Neural progenitor cell (in vitro differentiated cells): ENCODE measurements at places on chromosomes 6 and 20. TPM values are rescaled to one million over a fixed set of nuclear protein-coding genes. Genes with fewer than 3 reads are reported as not detected.

SCGN gene
- total RNA-seq = not detected in 2 replicates

GRCh38 chr6:90249458-90249857 is 47.2 kb downstream of the BACH2 start:
- no peaks in the 10 kb centered on the region for H3K27me3 ChIP-seq
- H3K4me3 ChIP-seq = no peak overlapping the region
- DNase-seq = no peak
- no peaks in the 10 kb centered on the region for H3K36me3 ChIP-seq
- no peaks in the 10 kb centered on the region for H3K4me1 ChIP-seq
- H3K27ac ChIP-seq = no peak overlapping the region

DNA sequence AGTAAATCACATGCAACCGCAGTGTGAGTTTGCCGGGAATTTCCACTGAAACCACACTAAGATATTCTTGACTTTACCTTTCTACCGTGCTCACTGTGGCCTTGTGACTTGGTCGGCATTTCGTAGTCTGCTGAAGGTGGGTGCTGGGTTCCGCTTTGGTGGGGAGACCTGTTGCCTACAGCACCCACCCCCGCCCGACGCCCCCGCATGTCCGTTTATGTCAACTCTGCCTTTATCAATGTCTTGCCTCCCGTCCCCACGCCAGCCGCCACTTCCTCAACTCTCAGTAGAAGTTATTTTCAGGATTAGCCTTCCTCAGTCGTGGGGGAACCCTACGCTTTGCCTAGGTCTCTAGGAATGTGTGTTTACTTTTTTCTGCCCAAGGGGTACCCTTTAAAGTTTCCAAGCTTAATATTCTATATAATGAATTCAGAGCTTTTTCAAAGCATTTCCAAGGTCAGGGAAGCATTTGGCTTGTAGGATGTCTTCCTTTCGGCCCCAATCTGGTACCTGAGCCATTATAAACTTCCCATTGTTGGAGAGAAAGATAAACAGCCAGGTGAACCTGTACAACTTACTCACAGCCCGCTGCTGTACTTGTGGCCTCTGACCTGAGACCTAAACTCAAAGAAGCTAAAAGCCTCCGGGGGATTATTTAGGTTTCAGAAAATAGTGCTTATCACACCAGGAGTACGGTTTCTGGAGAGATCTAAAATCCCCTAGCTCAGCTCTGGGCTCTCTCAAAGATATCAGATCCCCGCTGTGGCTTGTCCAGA is 54.2 kb downstream of the TBC1D7 start:
- DNase-seq = no peak
- H3K27me3 ChIP-seq = no peaks in the 10 kb centered on the region
- H3K27ac ChIP-seq = no peak overlapping the region
- peaks cover 9% of the 10 kb centered on the region for H3K4me1 ChIP-seq

DNA sequence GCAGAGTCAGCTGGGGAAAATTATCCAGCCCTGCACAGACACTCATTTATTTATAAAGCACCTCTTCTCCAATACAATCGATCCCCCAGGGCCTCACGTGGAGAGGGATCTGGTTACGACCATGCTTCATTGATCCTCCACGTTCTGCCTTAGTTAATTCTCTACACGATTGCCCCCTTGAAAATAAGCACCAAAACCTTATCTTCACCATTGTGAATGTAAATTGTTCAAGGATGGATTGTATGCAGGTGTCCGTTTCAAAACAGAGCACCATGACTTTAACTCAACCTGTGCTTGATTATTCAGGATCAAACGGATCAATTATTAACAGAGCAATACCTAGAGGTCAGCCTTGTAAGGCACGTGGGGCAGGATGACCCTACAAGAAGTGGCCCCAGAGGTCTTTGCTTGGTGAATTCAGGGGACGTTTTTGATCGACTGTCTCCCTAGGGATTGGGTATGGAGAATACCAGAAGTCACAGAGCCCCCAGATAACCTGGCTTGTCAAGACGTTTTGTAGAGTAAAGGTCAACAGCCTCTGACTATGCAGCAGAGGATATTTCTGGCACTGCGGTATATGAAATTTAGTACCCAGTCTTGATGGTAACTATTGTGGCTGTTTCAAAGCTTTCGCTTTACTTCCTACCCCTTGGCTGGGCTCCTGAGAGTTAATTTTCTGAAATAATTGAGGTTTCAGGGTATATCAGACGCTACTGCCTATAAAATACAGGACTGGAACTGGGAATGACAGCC is 112.1 kb downstream of the NFATC2 start:
- no peak overlapping the region for H3K27ac ChIP-seq
- no peaks in the 10 kb centered on the region for H3K36me3 ChIP-seq
- peaks cover 4% of the 10 kb centered on the region for H3K4me1 ChIP-seq
- no peak for DNase-seq

GRCh38 chr20:45138561-45139300 is 14.5 kb upstream of the WFDC12 start:
- peak; percentile 74 for DNase-seq
- H3K4me3 ChIP-seq = no peak overlapping the region
- peaks cover 5% of the 10 kb centered on the region for H3K27me3 ChIP-seq
- H3K27ac ChIP-seq = no peak overlapping the region
- H3K36me3 ChIP-seq = no peaks in the 10 kb centered on the region

GRCh38 chr6:18393698-18394097 is 6.5 kb downstream of the RNF144B start:
- no peak overlapping the region for H3K4me3 ChIP-seq
- no peaks in the 10 kb centered on the region for H3K4me1 ChIP-seq
- no peak overlapping the region for H3K27ac ChIP-seq
- H3K36me3 ChIP-seq = no peaks in the 10 kb centered on the region
- peaks cover 12% of the 10 kb centered on the region for H3K27me3 ChIP-seq
- DNase-seq = no peak

GRCh38 chr6:57159127-57159526 is 13.0 kb upstream of the BAG2 start:
- DNase-seq = no peak
- H3K27ac ChIP-seq = no peak overlapping the region
- H3K4me3 ChIP-seq = no peak overlapping the region

ISM1 gene
- total RNA-seq = 0.06 TPM in 1 of 2 replicates, not detected in the other

DNA sequence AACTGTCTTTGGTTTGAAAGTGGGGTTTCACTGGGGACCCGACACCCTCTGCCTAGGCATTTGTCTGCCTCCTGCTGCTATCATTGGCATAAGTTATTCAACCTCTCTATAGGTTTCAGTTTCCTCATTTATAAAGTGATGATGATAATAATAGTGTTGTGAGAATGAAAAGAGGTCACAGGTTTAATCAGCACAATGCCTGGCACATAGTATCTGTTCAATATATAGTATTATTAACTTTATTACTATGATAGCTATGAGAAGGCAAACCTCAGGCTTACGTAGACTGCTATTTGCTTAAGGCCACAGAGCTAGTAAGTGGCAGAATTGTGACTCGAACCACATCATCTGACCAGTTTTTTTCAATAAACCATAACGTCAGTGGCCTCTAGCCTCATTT is 256.8 kb downstream of the CDKAL1 start:
- H3K4me1 ChIP-seq = no peaks in the 10 kb centered on the region
- H3K27ac ChIP-seq = no peak overlapping the region
- no peaks in the 10 kb centered on the region for H3K27me3 ChIP-seq
- H3K36me3 ChIP-seq = no peaks in the 10 kb centered on the region
- no peak for DNase-seq

PNPLA1 gene
- not detected in 2 replicates for total RNA-seq

OTOR gene
- total RNA-seq = not detected in 2 replicates

DNA sequence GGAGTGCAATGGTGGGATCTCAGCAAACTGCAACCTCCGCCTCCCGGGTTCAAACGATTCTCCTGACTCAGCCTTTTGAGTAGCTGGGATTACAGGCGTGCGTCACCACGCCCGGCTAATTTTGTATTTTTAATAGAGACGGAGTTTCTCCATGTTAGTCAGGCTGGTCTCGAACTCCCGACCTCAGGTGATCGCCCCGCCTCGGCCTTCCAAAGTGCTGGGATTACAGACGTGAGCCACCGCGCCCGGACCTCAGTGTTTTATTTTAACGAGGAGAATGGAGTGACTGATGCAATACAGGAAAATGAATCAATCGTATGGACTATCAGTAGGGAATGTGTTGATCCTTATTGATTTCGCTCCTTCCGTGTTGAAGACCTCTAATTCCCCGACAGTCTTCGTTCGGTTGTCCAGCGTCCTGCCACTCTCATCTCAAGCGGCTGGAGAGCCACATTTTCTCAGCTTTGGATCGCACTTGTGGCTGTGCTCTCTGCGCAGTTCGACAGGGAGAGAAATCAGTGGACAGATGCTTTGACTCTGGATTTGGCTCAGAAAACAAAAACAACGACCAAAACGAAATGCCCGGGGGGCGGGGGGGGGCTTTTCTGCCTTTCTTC is 166.2 kb downstream of the TRIM27 start:
- no peak overlapping the region for H3K27ac ChIP-seq
- peaks cover 9% of the 10 kb centered on the region for H3K4me1 ChIP-seq
- H3K36me3 ChIP-seq = no peaks in the 10 kb centered on the region
- no peak for DNase-seq
- peaks cover 93% of the 10 kb centered on the region for H3K27me3 ChIP-seq

TNF gene
- 0.19 TPM in 1 of 2 replicates, not detected in the other for total RNA-seq

GRCh38 chr20:63881451-63882226 is 13.3 kb upstream of the DNAJC5 start:
- peak; percentile 36 for DNase-seq
- no peak overlapping the region for H3K27ac ChIP-seq
- no peak overlapping the region for H3K4me3 ChIP-seq
- H3K27me3 ChIP-seq = no peaks in the 10 kb centered on the region
- H3K36me3 ChIP-seq = no peaks in the 10 kb centered on the region

DNA sequence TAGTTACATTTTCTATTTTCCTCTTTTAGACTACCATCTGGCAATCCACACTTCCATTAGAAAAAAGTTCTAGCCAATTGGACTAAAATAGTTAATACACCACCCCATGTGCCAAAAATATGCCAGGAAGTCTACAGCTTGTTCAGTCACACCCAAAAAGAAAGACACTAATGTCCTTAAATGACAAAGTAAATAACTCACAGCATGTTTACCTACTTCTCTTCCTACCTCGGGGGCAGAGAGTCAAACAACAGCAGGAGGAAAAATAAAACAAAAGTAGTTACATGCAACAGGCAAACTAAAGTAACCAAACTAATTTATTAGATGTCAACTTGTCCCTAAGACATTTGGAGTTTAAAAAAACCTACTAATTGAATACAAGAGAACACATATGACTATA is 57.0 kb downstream of the UBE3D start:
- DNase-seq = no peak
- no peak overlapping the region for H3K27ac ChIP-seq
- no peaks in the 10 kb centered on the region for H3K27me3 ChIP-seq
- peaks cover 17% of the 10 kb centered on the region for H3K36me3 ChIP-seq
- H3K4me1 ChIP-seq = no peaks in the 10 kb centered on the region
